ENCODE measurements at places on chromosomes 5 and 9.

DNA sequence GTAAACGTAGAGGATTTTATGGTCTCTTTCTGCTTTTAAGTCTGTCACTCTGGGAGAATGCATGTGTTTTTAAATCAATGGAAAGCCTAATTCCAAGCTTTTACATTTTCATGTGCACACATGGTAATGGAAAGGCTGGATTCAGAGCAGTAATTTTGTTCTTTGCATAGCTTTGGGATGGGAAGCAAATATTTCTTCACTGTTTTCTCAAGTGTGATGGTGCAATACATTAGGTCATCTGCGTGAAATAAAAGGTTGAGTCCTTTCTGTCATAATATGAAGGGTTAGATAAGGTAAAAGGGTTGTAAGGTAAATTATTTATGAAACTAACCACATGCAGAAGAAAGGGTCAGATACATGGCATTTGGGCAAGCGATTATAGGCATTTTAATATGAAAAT lies 88.2 kb upstream of the NR3C1 start:
- no peak for DNase-seq

GRCh38 chr5:143515829-143516228 lies 112.3 kb upstream of the NR3C1 start:
- no peak for DNase-seq

GRCh38 chr9:21357479-21358460 lies 7.1 kb upstream of the IFNA6 start:
- no peak for DNase-seq

DNA sequence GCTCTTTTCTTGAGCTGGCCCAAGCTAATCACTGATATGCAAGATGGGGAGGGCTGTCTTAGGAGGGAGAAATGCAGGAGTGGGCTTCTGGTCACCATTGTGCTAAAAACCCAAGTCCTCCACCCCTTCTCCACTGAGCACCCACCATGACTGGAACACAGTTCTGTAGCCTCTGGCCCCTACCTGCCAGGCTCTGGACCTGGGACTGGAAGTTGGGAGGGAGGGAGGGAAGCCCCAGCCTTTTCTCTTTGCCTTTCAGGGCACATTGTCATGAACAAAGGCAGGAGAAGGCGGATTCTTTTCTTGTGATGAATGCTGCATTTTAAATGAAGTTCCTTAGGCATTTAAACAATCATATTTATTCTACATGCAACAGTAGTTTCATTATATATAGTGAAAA lies 559.1 kb upstream of the TRPC7 start:
- DNase-seq = no peak

DNA sequence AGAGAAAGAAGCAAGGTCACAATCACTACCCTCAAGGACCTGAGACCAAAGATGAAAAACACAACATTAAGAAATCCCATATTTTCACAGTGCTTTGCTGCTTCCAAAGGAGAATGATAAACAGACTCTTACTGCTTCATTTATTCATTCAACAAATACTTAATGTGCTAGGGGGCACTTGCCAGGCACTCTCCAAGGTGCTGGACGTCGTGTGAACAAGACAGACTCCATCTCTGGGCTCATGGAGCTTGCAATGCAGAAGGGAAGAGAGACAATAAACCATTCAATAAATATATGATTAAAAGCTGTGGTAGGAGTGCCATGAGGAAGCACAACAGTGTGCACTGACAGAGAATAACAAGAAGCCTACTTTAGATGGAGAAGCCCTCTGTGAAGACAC lies 327.7 kb downstream of the CDK5RAP2 start:
- DNase-seq = no peak

DNA sequence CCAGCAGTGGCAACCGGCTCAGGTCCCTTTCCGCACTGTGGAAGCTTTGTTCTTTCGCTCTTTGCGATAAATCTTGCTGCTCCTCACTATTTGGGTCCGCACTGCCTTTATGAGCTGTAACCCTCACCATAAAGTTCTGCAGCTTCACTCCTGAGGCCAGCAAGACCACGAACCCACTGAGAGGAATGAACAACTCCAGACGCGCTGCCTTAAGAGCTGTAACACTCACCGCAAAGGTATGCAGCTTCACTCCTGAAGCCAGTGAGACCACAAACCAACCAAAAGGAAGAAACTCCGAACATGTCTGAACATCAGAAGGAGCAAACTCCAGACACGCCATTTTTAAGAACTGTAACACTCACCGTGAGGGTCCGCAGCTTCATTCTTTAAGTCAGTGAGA lies 103.5 kb downstream of the GLIS3 start:
- no peak for DNase-seq

GRCh38 chr5:179998485-179998884 lies 73.1 kb downstream of the RNF130 start:
- DNase-seq = no peak

- DNase-seq = no peak
These were observed 192.9 kb upstream of the KLF9 start for GRCh38 chr9:70607329-70607728.

DNA sequence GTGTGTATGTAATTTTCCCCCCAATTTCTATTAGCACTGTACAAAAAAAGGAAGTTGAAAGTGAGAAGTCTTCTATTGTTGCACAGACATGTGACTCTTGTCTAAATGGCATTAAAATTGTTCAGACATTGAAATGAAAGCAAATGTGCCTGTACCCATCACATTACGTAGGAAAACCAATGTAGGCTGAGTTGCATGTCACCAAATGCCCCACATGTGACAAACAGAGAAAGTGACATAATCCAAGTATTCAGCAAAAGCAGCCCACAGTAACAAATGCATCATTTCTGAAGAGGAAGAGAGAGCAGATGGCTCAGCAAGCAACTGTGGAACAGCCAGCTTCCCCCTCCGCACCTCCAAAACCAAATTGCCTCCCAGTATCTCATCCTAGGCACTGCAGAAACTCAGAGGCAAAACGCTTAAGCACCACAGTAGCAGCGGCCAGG lies 161.5 kb upstream of the NR4A3 start:
- no peak for DNase-seq

- DNase-seq = no peak
These were observed 5.2 kb downstream of the FAT2 start for GRCh38 chr5:151585970-151586369.

DNA sequence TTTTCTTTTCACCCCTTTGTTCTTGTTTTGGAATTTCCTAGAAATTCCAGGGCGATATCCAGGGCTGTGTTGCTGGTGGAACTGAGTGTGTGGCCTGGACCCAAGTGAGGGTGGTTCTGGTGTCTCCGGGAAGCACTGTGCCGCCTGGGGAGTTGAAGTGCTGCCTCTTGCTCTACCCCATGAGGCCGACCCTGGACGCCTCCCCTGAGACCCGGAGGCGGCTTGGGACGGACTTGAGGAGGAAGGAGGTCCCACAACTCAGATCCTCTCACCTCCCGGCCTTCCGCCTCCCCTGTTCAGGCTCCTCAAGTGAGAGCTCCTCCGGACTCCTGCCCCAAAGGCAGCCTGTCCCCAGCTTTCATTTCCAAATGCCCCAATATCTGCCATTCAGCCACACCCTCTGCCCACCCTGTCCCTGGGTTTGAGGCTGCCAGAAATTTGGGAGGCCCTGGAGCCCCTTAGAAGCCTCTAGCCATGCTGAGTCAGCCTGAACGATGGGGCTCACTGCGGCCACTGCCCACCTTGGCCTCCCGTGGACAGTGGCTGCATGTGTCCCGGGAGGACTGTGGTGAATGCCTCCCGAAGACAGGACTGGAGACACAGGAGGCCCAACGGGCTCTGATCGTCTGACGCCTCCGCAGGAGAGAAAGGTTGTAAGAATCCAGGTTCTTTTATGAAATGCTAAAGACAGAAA lies 42.6 kb upstream of the SLC6A19 start:
- no peak for DNase-seq

Data from activated T-cell treated with anti-CD3 and anti-CD28 coated beads for 24 hours (primary cell).